ENCODE measurements at places on chromosomes 12 and 14.

- no peak for DNase-seq
These were observed 12.5 kb downstream of the RPS6KL1 start for GRCh38 chr14:74910556-74910955.

- no peak for DNase-seq
These were observed 7.7 kb upstream of the MDM2 start for GRCh38 chr12:68800294-68800693.

GRCh38 chr12:50708631-50709030 is 55.3 kb upstream of the ATF1 start:
- DNase-seq = no peak

GRCh38 chr12:128810182-128811127 is 13.3 kb downstream of the SLC15A4 start:
- DNase-seq = no peak

GRCh38 chr12:13030541-13031291 is 13.5 kb upstream of the FAM234B start:
- DNase-seq = no peak
